ENCODE measurements at places on chromosomes 1 and 21. TPM values are rescaled to one million over a fixed set of nuclear protein-coding genes. Genes with fewer than 3 reads are reported as not detected.

The NBPF20 gene
- polyA plus RNA-seq, result 1.4 TPM

The EPHX1 gene
- polyA plus RNA-seq, result 17.9 TPM

GRCh38 chr21:46128106-46128932, 27.1 kb downstream of the FTCD start:
- DNase-seq, result peak; percentile 16

DNA sequence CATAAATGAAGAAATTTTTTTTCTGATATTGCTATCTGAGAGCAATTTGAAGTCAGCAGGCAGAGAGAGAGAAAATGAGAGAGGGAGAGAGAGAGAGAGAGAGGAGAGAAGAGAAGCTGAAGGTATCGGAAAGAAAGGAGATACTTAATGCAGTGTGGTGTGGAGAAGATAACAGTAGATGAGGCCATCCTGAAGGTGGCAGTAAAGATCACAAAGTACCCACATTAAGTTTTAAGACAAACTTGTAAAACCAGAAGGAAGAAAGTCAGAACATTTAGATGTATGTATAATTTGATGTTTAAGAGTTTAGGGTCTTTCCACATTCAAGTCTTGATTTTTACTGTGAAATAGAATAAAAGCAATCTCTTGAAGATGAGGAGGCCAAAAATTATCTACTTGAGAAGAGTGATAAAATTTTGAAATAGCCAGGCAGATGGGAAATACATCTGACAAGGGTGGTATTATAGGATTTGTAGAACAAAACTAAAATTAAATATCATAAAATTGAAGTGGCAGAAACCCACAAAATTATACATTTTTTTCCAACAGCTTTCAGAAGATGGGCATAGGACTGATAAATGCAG, 1753.4 kb downstream of the MRPL39 start:
- DNase-seq, result no peak

- no peak for DNase-seq
Observed at GRCh38 chr1:3905266-3905952, 5.3 kb upstream of the C1orf174 start.

- no peak for DNase-seq
Observed at GRCh38 chr21:24110846-24111245, 1496.4 kb downstream of the MRPL39 start.

DNA sequence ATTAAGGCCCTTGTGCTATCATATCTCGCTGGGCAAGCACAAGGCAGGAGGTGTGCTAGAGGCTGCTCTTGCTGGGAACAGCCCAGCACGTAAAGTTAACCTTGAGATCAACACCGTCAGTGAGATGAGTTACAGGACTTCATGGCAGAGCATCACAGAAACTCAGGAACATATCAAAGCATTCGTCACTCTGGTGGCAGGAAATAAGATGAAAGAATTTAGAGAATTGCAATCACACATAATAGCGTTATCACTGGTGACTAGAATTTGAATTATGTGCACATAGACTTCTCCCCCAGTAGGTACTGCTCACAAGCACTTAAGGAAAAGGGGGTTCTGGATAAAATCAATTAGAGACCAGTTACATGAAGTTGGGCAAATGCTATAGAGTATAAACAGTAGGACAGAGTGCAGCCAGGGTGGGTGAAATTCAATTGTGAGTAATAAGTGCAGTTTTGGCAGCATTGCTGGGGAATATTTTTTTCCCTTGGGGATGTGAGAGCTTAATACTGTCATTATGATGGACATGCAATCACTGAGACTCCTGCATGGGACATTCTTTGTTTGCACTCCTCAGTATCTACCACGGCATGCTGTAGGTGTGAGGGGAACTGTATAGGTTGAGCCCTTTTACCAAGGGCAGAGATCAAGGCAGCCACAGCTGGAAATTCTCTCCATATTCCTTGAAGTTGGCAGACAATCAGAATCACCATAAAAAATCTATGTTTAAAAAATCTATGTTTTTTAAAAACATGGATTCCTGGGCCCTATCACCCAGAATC, 44.2 kb upstream of the ARHGAP29 start:
- no peak for DNase-seq

DNA sequence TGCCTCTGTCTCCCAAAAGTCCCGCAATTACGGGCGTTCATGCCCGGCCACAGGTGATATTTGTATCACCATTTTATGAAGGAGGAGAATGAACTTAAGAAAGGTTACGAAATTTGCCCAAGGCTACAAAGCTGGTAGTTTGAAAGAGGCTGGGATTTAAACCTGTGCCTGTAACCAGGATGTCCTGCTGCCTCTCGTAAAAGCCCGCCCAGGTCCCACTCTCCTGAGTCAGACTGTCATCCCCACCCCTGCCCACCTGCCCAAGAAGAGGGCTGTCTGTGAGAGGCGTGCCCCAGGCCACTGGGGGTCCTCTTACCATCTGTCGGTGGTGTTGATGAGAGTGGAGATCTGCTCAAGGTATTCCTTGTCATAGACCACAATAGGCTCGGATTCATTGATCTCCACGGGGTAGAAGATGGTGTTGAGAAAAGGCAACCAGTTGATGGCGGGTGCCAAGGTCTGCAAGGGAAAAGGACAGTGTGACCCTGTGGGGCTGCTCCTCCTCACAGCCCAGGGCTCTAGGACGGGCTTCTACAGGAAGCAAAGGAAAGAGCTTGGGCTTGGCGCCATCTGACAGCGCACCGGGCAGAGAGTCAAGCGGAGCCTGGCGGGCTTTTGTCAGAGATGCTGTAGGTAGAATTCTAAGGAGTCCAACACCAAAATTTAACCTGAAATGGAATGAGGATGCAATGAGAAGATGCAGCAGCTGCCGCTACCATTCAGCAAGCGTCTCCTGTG, 43.2 kb downstream of the ECE1 start:
- DNase-seq, result no peak

The DNAJC28 gene
- 0.38 TPM for polyA plus RNA-seq

DNA sequence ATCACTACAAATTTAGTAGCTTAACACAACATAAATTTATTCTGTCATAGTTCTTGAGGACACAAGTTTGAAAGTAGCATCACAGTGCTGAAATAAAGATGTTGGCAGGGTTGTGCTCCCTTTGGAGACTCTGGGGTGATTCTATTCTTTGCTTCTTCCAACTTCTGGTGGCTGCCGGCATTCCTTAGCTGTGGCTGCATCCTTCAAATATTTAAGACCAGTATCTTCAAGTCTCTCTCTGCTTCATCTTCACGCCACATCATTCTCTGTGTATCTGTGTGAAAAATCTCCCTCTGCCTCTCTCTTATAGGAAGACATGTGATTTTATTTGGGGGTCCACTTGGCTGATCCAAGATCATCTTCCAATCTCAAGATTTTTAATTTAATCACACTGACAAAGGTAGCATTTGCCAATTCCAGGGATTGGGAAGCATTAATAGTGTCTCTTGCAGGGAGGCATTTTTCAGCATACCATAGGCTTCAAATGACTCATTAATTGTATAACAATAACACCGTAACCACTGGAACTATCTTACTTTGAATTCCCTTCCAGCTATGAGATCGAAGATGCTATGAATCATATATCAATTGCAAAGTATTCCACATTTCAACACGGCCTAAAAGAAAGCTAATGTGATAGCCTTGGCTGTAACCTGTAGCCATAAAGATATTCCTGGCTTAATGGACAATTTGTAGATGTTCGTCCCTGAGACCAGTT, 74.6 kb downstream of the DPT start:
- DNase-seq, result no peak

- no peak for DNase-seq
Observed at GRCh38 chr1:36675106-36675505, 192.4 kb upstream of the CSF3R start.

The ARHGEF16 gene
- 0.04 TPM for polyA plus RNA-seq

The LRRC42 gene
- 52.9 TPM for polyA plus RNA-seq

DNA sequence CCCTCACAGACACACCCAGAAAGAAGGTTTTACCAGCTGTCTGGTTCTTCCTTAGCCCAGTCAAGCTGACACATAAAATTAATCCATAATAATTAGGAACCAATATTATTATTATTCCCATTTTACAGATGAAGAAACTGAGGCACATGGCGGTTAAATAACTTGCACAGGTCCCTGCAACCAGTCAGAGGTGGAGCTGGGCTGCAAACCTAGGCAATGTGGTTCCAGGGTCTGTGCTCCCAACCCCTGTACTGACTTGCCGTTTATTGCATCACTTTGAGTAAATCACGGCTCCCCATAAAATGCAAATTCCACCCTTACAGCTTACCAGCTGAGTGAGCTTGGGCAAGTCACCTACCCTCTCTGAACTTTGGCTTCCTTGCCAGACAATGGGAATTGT, 179.2 kb upstream of the POU3F1 start:
- DNase-seq, result no peak

DNA sequence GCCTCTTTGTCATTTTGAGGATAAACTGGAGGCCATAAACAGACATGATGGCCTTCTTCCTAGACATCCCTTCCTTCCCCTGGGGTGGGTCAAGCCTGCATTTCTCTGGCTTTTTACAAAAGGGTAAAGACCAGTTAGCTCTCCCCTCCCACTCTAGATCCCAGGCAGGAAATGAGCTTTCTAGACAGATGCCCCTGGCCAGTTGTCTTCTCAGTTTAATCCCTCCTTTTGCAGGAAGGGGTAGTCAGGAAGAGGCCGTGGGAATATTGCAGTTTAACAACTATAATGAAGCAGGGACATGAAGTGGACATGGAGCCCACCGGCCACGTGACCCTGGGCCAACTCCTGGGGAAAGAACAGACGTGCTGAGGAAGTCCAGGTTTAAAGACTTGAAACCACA, 85.7 kb downstream of the NID1 start:
- DNase-seq, result no peak

DNA sequence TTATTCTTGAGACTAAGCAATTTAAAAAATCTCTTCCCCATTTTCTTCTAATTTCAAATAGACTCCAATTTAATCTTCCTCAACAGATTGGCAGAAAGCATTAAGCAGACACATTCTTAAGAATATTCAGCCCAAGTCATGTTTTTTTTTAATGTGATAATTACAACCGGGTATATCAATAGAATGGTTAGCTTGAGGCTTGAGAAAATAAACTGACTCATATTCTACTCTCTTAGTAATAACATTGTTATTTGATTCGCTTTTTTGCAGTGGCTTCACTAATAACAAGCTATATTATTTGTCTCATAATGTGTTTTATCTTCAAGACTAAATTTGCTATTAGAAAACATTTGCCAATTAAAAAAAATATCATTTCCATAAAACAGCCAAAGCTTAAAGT, 488.6 kb upstream of the RGS18 start:
- no peak for DNase-seq

DNA sequence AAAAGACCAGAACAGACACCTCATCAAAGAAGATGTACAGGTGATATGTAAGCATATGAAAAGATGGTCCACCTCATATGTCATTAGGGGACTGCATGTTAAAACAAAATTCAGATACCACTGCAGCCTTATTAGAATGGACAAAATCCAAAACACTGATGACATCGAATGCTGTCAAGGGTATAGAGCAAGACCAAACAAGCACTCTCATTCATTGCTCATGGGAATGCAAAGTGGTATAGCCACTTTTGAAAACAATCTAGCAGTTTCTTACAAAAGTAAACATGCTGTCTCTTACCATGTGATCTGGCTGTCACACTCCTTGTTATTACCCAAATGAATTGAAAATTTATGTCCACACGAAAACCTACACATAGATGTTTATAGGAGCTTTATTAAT, 426.6 kb upstream of the ESRRG start:
- DNase-seq, result no peak

GRCh38 chr1:228457017-228457395, 30.2 kb upstream of the RNF187 start:
- DNase-seq, result no peak

GRCh38 chr1:228175316-228176023, 9.9 kb downstream of the IBA57 start:
- no peak for DNase-seq

GRCh38 chr1:109762821-109763645, 690 bp downstream of the EPS8L3 start:
- no peak for DNase-seq

DNA sequence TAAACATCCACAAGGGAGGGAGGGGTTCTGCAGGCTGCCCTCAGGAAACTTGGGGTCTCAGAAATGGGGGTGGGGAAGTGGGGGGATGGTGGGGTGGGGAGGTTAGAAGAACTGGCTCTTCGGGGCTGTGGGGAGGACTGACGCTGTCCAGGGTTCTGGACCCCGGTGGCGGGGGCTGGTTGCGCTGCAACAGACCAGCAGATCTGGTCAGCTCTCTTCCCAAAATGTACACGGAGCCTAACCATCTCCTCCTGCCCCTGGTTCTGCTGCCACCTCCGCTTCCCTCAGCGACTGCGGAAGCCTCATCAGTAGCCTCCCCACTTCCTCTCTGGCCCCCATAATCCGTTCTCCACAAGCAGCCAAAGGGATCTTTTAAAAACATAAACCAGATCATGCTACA, 29.3 kb upstream of the C1QA start:
- no peak for DNase-seq

The ATP1A4 gene
- polyA plus RNA-seq, result not detected

The MYCL gene
- polyA plus RNA-seq, result 0.22 TPM

The DYRK3 gene
- 10.8 TPM for polyA plus RNA-seq

DNA sequence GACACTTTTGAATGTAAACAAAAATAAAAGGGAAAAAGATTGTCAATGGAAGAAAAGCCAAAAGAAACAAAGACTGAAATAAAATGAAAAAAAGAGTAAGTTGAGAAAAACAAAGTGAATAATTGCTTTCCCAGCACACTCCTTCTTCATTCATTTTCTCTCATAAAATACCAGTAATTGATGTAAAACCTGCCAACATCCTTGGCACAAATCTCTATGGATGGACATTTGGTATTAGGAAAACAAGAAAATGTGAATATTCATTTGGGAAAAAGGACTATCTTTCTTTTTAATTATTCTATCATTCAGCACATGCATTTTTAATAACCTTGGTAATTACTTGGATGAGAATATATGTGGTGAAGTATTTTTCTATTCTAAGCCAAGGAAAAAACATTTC, 204.4 kb upstream of the TNR start:
- DNase-seq, result no peak

The JMJD4 gene
- 20.5 TPM for polyA plus RNA-seq
